ENCODE measurements at places on chromosomes 2 and 18.

- H3K27me3 ChIP-seq, result no peaks in the 10 kb centered on the region
- H3K4me3 ChIP-seq, result no peak overlapping the region
Measured at GRCh38 chr2:138943470-138943869, 163.3 kb upstream of the NXPH2 start.

GRCh38 chr2:240213476-240214421 is 73.3 kb upstream of the OTOS start:
- H3K36me3 ChIP-seq, result no peaks in the 10 kb centered on the region
- no peak for DNase-seq
- peaks cover 4% of the 10 kb centered on the region for H3K27me3 ChIP-seq

DNA sequence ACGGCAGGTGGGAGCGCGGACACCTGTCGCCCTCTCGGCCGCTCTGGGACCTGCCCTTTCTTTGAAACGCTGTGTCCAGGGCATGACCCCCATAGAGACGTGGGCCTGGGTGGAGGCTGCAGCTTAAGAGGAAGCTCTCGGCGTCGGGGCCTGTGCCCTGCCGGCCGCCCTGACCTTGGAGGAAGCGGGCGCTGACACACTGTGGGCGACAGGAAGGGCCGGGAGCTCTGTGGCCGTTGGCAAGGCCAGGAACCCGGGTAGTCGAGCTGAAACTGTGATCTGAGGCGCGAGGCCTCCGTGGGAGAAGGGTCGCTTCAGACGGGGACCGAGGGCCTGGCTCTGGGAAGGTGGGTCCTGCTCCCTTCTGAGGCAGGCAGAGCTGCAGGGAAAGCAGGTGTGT is 28.2 kb downstream of the KCNG2 start:
- no peak for DNase-seq
- no peak overlapping the region for H3K4me3 ChIP-seq
- no peaks in the 10 kb centered on the region for H3K4me1 ChIP-seq
- H3K36me3 ChIP-seq, result no peaks in the 10 kb centered on the region

DNA sequence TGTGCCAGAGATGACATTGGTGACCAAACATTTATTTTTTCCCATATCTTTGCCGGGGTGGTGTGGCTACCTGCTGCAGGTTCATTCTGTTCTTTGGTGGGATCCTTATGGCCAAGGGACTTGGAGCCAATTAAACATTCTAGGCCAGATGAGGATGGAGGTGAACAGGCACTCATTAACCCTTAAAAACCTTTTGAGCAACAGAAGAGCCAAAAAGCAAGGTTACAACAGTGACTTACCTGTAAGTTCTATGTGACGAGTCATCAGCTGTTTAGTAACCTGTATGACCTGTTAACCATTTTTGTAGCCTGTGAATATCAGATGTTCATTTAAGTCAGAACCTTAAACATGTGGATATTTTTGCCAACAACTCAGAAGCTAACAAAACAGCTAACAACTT is 105.6 kb downstream of the XRCC5 start:
- H3K27me3 ChIP-seq, result no peaks in the 10 kb centered on the region
- no peak overlapping the region for H3K4me3 ChIP-seq
- H3K36me3 ChIP-seq, result peaks cover 3% of the 10 kb centered on the region
- H3K27ac ChIP-seq, result no peak overlapping the region
- no peak for DNase-seq

DNA sequence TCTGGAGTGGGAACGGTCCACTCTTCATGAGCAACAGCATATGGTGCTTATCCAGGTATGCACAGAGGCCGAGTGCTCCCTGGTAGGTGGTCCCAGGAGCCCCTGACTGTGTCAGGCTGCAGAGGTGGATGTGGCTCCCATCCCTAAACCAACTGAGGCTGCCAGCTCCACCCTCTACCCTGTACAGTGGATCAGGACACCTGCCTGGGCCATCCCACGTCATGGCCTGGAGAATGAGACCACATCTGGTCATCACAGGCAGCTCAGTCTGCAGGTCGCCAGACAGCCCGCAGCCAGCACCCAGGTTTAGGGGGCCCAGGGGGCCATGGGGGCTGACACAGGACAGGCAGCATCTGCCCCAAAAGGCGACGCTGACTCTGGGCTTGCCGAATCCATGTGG is 100.3 kb upstream of the TMEM18 start:
- H3K36me3 ChIP-seq, result no peaks in the 10 kb centered on the region
- DNase-seq, result no peak
- no peaks in the 10 kb centered on the region for H3K27me3 ChIP-seq
- H3K27ac ChIP-seq, result no peak overlapping the region
- H3K4me3 ChIP-seq, result no peak overlapping the region
